ENCODE measurements at places on chromosomes 1 and 21. TPM values are rescaled to one million over a fixed set of nuclear protein-coding genes. Genes with fewer than 3 reads are reported as not detected.

The LCE1B gene
- not detected for total RNA-seq

The CRNN gene
- total RNA-seq: not detected

The ST6GALNAC5 gene
- total RNA-seq: 18.9 TPM

The SPRR5 gene
- total RNA-seq: not detected

The ODF2L gene
- total RNA-seq: 37.9 TPM

The LIPI gene
- not detected for total RNA-seq

The RGS13 gene
- total RNA-seq: 0.81 TPM

GRCh38 chr21:35909456-35910223 is 150.7 kb downstream of the SETD4 start:
- H3K4me1 ChIP-seq: no peaks in the 10 kb centered on the region
- no peak for DNase-seq
- H3K4me3 ChIP-seq: no peak overlapping the region
- no peaks in the 10 kb centered on the region for H3K36me3 ChIP-seq
- no peaks in the 10 kb centered on the region for H3K27me3 ChIP-seq

GRCh38 chr1:66490816-66491215 is 43.1 kb upstream of the SGIP1 start:
- no peaks in the 10 kb centered on the region for H3K27me3 ChIP-seq
- no peak for DNase-seq
- no peak overlapping the region for H3K4me3 ChIP-seq
- no peak overlapping the region for H3K27ac ChIP-seq

DNA sequence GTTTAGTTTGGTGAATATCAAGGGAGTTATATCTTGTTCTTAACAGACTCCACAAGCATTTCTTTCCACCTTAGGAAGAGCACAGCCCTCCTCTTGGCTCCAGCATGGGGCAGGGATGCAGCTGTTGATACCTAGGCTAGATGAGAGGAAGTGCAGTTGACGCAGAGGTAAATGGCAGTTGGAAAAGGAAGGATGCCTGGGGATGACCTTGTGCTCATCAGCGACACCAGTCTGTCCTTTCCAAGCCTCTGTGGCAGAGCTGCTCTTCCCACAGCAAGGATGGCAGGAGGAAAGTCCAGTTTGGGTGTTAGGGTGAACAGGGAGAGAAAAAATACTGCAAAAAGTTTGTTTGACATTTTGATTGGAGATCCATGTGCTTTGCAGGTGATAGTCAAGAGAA is 6.2 kb downstream of the PROX1 start:
- H3K4me1 ChIP-seq: peaks cover 4% of the 10 kb centered on the region
- H3K27me3 ChIP-seq: peaks cover 53% of the 10 kb centered on the region
- DNase-seq: no peak
- H3K27ac ChIP-seq: no peak overlapping the region
- H3K36me3 ChIP-seq: no peaks in the 10 kb centered on the region

- H3K36me3 ChIP-seq: no peaks in the 10 kb centered on the region
- no peak for DNase-seq
- no peaks in the 10 kb centered on the region for H3K27me3 ChIP-seq
- H3K4me3 ChIP-seq: peak overlapping the region; percentile 34
- H3K4me1 ChIP-seq: no peaks in the 10 kb centered on the region
These were observed 1178.6 kb downstream of the MRPL39 start for GRCh38 chr21:24428591-24429199.

- H3K4me1 ChIP-seq: peaks cover 29% of the 10 kb centered on the region
- H3K36me3 ChIP-seq: peaks cover 51% of the 10 kb centered on the region
- no peak overlapping the region for H3K4me3 ChIP-seq
- no peaks in the 10 kb centered on the region for H3K27me3 ChIP-seq
These were observed 4.1 kb downstream of the SCCPDH start for GRCh38 chr1:246728311-246728710.

GRCh38 chr1:33630686-33631085 is 158.2 kb downstream of the ZSCAN20 start:
- H3K4me3 ChIP-seq: no peak overlapping the region
- no peak overlapping the region for H3K27ac ChIP-seq
- DNase-seq: no peak
- peaks cover 9% of the 10 kb centered on the region for H3K27me3 ChIP-seq
- H3K4me1 ChIP-seq: no peaks in the 10 kb centered on the region

DNA sequence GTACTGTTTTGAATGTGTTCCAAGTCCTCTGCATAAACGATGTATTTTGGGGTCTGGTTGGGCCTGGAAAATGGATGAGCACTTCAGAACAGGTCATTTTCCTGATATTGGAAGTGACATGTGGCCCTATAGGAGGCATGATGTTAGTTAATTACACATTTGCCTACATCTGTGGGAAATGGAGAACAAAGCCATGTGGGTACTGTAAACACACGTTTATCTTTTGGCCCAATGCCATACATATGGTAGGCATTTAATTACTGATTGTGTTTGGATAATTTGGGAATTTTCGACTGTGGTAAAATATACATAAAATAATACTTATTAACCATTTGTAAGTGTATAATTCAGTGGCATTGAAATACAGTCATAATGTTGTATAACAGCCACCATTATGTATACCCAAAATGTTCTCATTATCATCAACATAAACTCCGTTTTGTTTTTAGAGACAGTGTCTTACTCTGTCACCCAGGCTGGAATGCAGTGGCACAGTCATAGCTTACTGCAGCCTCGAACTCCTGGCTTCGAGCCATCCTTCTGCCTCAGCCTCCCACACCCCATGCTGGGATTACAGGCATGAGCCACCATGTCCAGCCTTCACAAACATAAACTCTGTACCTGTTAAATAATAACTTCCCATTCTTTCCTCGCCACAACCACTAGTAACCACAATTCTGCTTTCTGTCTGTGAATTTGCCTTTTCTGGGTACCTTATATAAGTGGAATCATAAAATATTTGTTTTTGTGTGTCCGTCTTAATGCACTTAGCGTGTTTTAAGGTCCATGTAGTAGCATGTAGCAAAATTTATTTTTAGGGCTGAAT is 11.9 kb upstream of the RNPEP start:
- H3K4me3 ChIP-seq: no peak overlapping the region
- no peak for DNase-seq
- H3K36me3 ChIP-seq: no peaks in the 10 kb centered on the region
- H3K4me1 ChIP-seq: no peaks in the 10 kb centered on the region

GRCh38 chr1:215146240-215146975 is 63.9 kb downstream of the KCNK2 start:
- no peaks in the 10 kb centered on the region for H3K4me1 ChIP-seq
- DNase-seq: no peak
- H3K27me3 ChIP-seq: no peaks in the 10 kb centered on the region
- H3K4me3 ChIP-seq: no peak overlapping the region

GRCh38 chr1:202553560-202554038 is 156.7 kb downstream of the SYT2 start:
- no peaks in the 10 kb centered on the region for H3K36me3 ChIP-seq
- no peak overlapping the region for H3K27ac ChIP-seq
- H3K4me1 ChIP-seq: peaks cover 9% of the 10 kb centered on the region
- DNase-seq: no peak
- no peaks in the 10 kb centered on the region for H3K27me3 ChIP-seq

- H3K4me3 ChIP-seq: no peak overlapping the region
- no peaks in the 10 kb centered on the region for H3K27me3 ChIP-seq
- DNase-seq: no peak
- no peaks in the 10 kb centered on the region for H3K36me3 ChIP-seq
- H3K27ac ChIP-seq: no peak overlapping the region
These were observed 36.5 kb upstream of the DENND1B start for GRCh38 chr1:197811769-197812168.

DNA sequence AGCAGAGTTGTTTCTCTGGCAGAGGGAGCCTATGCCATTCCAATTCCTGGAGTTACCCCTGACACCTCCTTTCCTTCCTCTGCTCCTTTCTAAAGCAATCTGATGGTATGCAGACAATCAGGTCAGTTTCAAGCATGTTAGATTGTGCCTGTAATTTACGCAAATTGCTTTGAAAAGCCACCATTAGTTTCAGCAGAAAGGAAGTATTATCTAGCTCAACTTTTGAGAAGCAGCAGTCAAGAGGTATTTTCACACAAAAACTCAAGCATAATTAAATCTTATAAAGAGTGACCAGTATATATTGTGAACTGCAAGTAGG is 2.2 kb downstream of the ERRFI1 start:
- H3K36me3 ChIP-seq: no peaks in the 10 kb centered on the region
- H3K4me1 ChIP-seq: peaks cover 23% of the 10 kb centered on the region
- peak overlapping the region; percentile 88 for H3K27ac ChIP-seq
- H3K27me3 ChIP-seq: peaks cover 45% of the 10 kb centered on the region
- H3K4me3 ChIP-seq: peak overlapping the region; percentile 74

DNA sequence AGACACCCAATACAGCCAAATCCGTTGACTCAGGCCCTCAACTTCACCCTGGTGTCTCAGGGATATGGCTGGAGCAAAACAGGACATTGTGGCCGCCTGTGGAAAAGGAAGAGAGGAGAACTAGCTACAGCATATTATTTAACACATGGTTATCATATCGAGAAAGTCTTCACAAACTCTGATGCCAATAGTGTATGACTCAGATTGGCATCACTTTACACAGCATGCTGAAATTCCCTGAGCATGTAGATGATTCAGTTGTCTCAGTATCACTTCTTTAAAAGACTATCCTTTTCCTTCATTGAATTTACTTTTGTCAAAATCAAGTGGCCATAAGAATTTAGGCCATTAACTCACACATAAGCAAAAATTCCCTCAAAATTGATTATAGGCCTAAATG is 20.1 kb downstream of the HSD3B2 start:
- H3K27ac ChIP-seq: no peak overlapping the region
- H3K27me3 ChIP-seq: no peaks in the 10 kb centered on the region
- no peaks in the 10 kb centered on the region for H3K36me3 ChIP-seq

DNA sequence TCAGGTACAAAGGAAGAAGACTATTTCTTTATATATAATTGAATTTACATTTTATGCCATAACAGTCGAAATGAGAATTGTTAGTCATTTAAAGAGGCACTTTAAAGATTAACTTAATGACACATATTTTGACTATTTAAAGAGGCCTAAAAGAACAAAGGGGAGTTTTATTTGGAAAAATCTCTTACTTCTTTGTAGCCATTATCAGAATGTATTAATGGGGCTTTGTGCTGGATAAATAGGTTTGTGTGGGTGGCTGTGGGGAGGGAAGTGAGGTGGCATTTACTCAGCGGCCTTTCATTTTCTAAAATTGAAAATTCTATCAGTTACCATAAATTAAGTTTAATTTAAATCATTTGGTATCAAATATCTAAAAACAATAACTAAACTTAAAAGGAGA is 462.2 kb upstream of the CXADR start:
- no peak overlapping the region for H3K27ac ChIP-seq
- no peaks in the 10 kb centered on the region for H3K36me3 ChIP-seq
- no peaks in the 10 kb centered on the region for H3K27me3 ChIP-seq
- DNase-seq: no peak
- no peak overlapping the region for H3K4me3 ChIP-seq

- no peak overlapping the region for H3K27ac ChIP-seq
- no peaks in the 10 kb centered on the region for H3K27me3 ChIP-seq
- no peaks in the 10 kb centered on the region for H3K36me3 ChIP-seq
- H3K4me1 ChIP-seq: peaks cover 11% of the 10 kb centered on the region
These were observed 57.6 kb downstream of the CD34 start for GRCh38 chr1:207853372-207853757.

GRCh38 chr1:43455213-43455889 is 1.6 kb upstream of the HYI start:
- H3K4me1 ChIP-seq: no peaks in the 10 kb centered on the region
- peak overlapping the region; percentile 89 for H3K27ac ChIP-seq
- H3K36me3 ChIP-seq: no peaks in the 10 kb centered on the region
- H3K4me3 ChIP-seq: peak overlapping the region; percentile 48

DNA sequence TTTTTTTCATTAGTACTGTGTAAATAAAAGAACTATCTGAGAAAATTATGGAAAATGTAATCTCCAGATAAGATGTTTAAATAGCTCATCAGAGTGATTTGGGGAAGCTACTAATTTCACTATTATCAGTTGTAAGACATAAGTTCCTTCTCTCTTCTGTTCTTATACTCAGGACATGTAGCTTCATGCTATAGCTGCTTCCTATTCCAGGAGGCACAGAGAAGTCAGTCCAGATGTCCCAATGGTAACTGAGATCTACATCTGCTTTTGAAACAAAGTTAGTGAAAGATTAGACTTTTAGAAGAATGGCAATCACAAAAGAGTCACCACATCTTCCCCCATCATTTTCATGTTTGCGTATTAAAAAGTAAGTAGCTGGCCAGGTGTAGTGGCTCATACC is 5.6 kb downstream of the MAP3K21 start:
- H3K27ac ChIP-seq: no peak overlapping the region
- DNase-seq: no peak
- H3K27me3 ChIP-seq: peaks cover 10% of the 10 kb centered on the region
- H3K4me1 ChIP-seq: no peaks in the 10 kb centered on the region
- no peak overlapping the region for H3K4me3 ChIP-seq
- no peaks in the 10 kb centered on the region for H3K36me3 ChIP-seq

- H3K36me3 ChIP-seq: peaks cover 17% of the 10 kb centered on the region
- no peaks in the 10 kb centered on the region for H3K27me3 ChIP-seq
- H3K4me3 ChIP-seq: no peak overlapping the region
- H3K4me1 ChIP-seq: no peaks in the 10 kb centered on the region
- no peak for DNase-seq
- H3K27ac ChIP-seq: no peak overlapping the region
These were observed 47.7 kb downstream of the ZNF644 start for GRCh38 chr1:90973897-90974798.

GRCh38 chr1:6384962-6385361 is 8.6 kb downstream of the ACOT7 start:
- peaks cover 7% of the 10 kb centered on the region for H3K4me1 ChIP-seq
- no peak overlapping the region for H3K4me3 ChIP-seq
- H3K27ac ChIP-seq: no peak overlapping the region
- no peaks in the 10 kb centered on the region for H3K27me3 ChIP-seq

DNA sequence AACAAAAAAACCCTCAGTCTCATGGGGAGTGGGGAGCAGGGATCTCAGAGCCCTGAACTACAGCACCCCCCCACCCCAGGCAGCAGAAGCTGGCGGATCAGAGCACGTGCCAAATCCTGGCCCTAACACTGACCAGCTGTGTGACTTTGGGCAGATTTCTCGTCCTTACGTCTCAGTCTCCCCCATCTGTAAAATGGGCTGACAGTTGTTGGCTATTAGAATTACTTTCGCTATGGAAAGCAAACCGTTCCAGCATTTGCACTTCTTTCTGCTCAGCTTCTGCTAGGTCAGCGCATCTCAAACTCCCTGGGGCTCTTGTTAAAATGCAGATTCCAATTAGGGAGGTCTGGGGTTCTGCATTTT is 15.5 kb downstream of the TNFRSF8 start:
- no peaks in the 10 kb centered on the region for H3K27me3 ChIP-seq
- DNase-seq: no peak
- H3K4me3 ChIP-seq: no peak overlapping the region
- H3K27ac ChIP-seq: no peak overlapping the region
- no peaks in the 10 kb centered on the region for H3K36me3 ChIP-seq

DNA sequence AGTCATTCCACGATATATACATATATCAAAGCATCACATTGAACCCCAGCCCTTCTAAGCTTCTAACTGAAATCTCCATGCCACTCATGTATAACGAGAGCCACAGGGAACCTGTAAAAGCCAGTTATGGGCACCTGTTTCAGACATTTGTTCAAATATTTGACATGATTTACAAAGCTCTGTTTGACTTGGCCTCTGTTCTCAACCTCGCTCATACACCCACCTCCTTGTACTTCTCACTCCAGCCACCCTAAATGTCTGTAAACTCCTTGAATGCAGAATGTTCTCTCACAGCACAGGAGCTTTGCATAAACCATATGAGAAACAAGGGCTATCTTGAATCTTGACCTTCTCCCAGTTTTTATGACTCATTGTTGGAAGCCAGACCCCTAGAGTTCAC is 36.9 kb upstream of the CD2 start:
- no peak overlapping the region for H3K4me3 ChIP-seq
- H3K36me3 ChIP-seq: no peaks in the 10 kb centered on the region
- no peak for DNase-seq
- no peaks in the 10 kb centered on the region for H3K4me1 ChIP-seq

Measured in left lung (tissue), 14 donors.